ENCODE measurements at places on chromosomes 2 and 18.

DNA sequence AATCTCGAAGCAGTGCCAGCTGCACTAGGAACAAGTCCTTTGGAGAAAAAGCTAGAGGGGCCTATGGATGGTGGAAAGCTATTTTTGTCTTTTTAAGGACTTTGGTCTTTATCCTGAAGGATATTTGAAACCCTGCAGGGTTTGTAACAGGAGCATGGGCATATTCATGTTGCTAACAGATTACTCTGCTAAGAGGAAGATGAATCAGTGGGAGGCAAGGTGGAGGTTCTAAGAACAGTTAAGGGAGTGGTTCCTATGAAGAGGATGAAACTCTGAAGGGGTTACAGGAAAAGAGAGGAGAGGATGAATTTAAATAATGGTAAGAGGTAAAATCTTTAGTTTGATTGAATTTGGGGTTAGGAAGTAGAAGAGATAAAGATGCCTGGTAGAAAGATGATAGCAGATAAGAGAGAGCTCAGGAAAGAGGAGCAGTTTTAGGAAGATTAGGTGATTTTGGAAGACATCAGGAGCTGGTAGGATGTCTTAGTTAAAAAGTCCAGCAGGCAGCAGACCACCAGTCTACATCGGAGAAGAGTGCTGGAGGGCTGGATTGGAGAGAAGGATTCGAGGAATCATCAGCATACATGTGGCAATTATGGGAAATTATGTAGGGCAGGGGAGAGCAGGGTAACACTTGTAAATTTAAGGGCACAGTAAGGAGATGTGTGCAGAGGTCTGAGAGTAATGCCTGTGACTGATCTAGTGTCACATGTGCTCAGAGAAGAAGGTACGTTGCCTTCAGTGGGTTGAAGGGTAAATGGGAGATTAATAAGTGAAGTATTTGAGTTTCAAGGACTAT, 39.3 kb upstream of the C1GALT1C1L start:
- DNase-seq: no peak

DNA sequence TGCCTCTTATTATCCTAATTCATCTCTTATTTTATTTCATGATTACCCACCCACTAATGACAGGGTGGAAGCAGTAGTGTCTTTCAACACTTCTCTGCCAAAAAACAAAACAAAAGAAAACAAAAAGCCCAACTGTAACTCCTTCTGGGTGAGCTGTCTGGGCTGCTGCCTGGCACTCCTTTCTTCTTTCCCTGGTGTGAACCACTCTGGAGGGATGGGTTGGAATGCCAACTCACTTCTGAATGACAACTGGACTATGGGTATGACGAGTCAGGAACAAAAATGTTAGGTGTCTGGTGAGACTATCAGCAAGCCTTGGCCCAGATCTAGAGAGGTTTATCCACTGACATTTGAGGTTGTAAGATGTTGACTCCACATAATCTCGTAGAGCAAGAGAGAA, 88.3 kb upstream of the ITGB6 start:
- no peak for DNase-seq

DNA sequence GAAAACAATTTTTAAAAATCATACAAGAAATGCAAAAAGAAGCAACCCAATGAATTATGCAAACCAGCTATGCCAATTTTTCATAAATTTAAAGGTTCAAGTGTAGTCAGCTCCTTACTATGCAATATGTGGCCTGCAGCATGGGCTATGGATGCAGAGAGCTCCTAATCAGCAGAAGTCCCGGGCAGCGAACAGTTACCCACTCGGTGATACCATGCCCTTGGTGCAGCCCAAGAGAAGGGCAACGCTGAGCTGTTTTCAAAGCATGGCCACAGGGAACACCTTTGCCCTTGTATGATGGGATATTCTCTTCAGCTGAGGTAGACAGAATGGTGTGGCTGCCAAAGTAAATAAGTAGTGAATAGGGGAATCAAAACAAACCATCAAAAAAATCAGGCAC, 17.3 kb upstream of the ARL5A start:
- no peak for DNase-seq

DNA sequence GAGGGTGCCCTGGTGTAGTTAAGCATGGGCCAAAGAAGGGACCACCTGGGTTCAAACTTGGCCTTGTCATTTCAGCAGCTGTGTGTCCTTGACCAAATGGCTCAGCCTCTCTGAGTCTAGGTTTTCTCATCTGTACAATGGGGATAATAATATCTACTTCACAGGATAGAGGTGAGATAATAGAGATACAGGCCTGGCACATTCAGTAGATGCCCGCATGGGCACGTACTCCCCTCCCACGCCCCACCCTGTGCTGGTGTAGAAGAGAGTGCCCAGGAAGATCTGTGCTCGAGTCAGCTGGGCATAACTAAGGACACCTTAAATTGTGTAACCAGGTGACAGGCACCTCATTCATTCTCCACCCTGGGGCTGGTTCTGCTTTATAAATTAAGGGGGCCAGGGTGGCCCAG, 8.4 kb upstream of the TMEM185B start:
- no peak for DNase-seq

GRCh38 chr18:41391616-41392595, 563.1 kb upstream of the PIK3C3 start:
- no peak for DNase-seq

- DNase-seq: no peak
Observed at GRCh38 chr2:147792966-147793617, 51.7 kb upstream of the ACVR2A start.

DNA sequence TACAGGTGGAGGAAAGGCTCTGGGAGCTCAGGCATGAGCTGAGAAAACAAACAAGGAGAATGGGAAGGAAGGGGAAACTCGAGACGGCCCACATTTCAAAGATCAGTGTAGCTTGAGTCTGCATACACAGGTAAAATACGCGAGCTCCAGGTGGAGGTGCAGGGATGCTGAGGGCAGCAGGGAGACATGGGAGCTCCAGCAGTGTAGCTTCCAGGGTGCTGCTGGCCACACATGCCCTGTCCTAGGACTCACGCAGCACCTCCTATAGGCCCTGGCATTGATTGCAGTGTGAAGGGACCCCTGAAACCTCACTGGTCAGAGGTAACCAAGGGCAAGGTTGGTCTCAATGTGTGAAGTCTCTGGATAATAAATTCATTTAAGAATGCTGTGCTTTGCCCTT, 362.8 kb upstream of the HS6ST1 start:
- DNase-seq: no peak

GRCh38 chr2:26968001-26968400, 2.4 kb upstream of the MAPRE3 start:
- DNase-seq: no peak

DNA sequence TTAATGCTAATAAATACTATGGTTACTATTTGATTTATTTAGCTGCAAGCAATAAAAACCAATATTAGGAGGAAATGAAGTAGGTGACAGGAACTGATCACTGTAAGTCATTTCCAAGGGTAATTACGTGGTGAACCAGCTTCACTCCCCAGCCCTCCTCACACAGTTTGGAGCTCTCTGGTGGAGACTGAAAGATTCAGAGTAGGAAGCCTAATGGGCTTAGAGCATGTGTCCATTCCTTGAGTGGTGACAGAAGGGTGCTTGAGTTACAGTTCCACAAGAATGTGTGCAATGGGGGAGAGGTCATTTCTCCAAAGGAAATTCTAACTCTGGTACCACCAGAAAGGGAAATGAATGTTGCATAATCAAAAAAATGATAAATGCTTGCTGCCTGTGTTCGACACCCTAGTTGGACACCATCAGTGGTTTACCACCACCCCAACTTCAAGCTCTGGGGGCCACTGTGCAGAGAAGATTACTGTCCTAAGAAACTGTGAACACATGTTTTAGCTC, 285.1 kb upstream of the MMADHC start:
- DNase-seq: no peak

- DNase-seq: no peak
Observed at GRCh38 chr18:32301976-32302743, 112.3 kb downstream of the MEP1B start.

GRCh38 chr18:32888306-32888705, 115.5 kb upstream of the KLHL14 start:
- no peak for DNase-seq

GRCh38 chr2:67499989-67500388, 102.9 kb downstream of the ETAA1 start:
- DNase-seq: no peak

DNA sequence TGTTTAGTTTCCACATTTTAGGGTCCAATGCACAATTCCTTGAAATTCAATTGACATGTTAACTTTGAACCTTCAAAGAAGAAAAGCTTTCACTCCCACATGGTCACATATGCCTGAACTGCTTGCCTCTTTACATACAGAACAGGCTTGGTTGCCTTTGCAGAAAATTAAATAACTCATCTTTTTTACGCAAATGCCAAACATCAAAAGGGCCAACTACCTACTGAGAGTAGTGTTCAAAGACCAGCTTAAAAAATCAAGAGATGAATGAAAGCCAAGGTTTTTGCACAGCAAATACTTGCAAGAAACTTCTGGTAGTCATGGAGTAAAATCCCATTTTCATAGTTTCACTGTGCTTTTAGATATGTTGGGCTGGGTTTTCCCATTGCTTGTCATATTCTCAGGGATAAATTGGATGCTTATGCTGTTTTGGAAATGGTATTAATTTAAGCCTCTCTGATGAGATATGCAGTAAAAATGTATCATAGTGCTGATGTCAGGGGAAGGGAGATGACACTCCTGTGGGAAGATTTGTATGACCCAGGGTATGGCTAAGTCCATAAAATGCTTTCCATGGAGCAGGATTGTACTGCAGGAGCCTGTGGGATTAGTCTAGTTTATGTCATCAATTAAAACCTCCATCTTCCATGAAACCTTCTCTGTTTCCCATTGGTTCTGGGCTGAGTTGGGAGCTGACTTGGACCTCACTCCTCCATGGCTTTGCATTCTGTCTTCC, 60.6 kb upstream of the DARS1 start:
- no peak for DNase-seq

GRCh38 chr2:167732326-167732725, 515.1 kb downstream of the STK39 start:
- DNase-seq: no peak

DNA sequence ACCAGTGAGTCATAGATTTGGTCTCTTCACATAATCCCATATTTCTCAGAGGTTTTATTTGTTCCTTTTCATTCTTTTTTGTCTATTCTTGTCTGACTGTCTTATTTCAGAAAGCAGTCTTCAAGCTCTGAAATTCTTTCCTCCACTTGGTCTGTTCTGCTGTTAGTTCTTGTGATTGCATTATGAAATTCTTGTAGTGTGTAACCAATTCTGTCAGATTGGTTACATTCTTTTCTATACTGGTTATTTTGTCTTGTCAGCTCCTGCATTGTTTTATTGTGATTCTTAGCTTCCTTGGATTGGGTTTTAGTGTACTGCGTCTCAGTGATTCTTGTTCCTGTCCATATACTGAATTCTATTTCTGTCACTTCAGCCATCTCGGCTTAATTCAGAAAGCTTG, 18.6 kb downstream of the EHBP1 start:
- DNase-seq: no peak

DNA sequence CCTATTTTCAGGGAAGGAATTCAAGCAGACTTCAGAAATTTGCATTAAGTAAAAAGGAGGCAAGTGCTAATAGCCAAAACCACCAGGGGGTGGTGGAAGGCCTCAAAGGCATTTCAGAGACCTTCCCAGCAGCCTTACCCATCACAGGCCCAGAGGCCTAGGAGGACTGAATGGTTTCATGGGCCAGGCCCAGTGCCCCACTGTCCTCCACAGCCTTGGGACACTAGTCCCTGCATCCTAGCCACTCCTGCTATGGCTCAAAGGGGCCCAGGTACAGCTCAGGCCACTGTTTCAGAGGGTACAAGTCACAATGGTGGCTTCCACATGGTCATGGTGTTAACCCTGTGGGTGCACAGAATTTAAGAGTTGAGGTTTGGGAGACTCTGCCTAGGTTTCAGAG, 58.6 kb upstream of the CHAC2 start:
- no peak for DNase-seq

- DNase-seq: no peak
Observed at GRCh38 chr2:102044967-102045489, 53.3 kb downstream of the IL1R2 start.

GRCh38 chr2:3742743-3743508, 39.6 kb downstream of the DCDC2C start:
- no peak for DNase-seq

- DNase-seq: no peak
Observed at GRCh38 chr2:207167099-207167923, 1.6 kb upstream of the KLF7 start.

All from CD4-positive, alpha-beta memory T cell (primary cell).